CMK (cell line): ENCODE measurements at places on chromosomes 7 and 10.

DNA sequence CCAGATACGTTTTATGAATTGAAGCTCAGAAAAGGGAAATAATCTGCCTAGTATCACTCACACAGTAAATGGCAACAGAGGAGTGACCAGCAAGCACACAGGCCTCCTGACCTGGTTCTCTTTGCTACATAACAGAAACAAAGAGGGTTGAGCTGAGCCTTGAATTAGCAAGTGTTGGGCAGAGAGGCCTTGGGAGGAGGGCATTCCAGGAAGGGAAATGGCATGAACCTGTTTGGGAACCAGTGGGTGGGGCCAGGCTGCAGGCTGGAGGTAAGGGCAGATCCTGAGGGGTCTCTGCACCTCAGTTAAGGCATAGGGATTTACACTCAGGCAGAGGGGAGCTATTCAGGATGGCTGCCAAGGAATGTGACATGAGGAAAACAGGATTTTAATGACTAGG lies 24.8 kb upstream of the CYCS start:
- DNase-seq, result no peak

GRCh38 chr7:73606801-73607691 lies 17.3 kb downstream of the MLXIPL start:
- peak; percentile 20 for DNase-seq

DNA sequence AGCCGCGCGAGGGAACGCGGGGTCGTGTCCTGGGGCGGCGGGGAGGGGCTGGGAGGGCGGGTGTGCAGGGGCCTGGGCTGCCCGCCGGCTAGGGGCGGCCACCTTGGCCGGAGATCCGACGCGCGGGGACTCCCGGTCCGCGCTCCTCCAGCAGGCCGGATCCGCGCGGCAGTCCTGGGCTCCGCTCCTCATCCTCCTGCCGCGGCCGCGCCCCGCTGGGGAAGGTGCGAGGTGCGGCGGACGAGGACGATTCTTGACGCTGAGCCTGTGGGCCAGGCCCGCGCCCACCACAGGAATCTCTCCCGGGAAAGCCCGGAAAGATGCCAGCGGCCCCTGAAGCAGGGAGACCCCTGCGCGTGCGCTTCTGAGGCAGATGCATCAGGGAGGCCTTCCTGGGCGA lies 6.6 kb upstream of the OGDHL start:
- no peak for DNase-seq

- no peak for DNase-seq
Observed at GRCh38 chr10:71795248-71795647, 21.9 kb upstream of the VSIR start.

GRCh38 chr7:127809261-127809702 lies 157.3 kb downstream of the SND1 start:
- no peak for DNase-seq

DNA sequence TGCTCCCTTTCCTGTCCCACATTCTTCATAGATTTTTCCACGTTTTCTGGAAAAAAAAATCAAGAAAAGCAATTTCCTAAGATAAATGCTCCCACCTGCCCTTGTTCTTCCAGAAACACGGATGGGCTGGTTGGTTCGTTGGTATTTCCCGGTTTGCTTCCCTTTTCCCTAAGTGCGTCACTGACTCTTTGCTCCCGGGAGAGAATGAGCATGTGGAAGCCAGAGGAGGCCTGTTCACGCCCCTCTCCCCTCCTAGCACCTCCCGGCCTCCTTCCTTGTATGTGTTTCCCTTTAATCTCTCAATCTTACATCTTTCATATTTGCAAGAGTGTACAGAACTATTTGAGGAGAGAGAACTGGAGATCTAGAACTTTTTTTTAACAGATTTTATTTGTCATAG lies 442.0 kb downstream of the GFRA1 start:
- no peak for DNase-seq

- DNase-seq, result no peak
Observed at GRCh38 chr10:129498680-129499079, 31.6 kb downstream of the MGMT start.

DNA sequence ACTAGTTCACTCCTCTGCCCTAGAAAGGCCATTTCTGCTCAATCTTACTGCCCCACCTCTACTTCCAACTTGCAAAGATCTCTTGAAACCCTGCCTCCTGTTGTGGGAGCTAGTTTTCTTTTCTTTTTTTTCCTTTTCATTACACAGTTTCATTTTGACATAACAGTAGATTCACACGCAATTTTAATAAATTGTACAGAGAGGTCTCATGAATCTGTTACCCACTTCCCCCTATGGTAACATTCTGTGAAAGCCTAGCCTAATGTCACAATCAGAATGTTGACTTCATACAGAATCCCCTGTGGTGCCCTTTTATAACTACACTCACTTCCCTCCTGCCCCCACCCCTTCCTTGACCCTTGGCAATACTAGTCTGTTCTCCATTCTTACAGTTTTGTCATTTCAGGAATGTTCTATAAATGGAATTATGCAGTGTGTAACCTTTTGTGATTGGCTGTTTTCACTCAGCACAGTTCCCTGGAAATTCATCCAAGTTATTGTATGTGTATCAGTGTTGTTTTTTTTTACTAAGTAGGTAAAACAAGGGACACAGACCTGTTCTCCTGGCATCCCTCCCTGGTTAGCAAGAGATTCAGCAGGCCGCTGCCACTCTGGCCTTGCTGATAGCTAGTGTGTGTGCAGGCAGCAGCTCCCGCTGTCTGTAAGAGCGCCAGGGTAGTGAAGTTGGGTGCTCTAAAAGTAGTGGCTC lies 21.5 kb downstream of the CHST3 start:
- no peak for DNase-seq

DNA sequence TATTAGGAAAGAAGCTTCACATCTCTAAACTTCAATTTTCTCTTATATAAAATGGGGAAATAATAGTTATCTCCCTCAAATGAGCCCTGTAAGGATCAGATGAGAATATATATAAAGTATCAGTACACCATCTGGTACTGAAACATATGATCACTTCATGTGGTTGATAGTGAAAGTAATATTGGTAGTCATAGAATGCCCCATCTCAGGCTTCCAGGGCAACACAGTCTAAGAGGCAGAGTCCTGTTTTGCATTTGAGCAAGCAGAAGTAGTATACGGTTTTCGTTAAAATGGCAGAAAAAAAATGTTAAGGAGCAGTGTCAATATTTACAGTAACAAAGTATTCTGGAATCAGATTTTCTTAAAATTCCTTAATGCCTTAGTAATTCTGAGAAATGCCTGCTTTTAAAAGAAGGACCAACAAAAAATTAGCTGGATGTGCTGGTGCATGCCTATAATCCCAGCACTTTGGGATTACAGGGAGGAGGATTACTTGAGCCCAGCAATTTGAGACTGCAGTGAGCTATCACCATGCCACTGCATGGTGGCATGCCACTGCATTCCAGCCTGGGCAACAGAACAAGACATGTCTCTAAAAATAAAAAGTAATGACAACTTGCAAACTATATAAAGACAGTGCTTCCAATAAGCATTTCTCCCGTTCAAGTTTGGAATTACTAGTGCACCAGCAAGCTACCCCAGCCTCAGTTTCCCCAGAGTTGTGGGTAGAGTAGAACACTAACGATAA lies 19.8 kb downstream of the KBTBD2 start:
- DNase-seq, result no peak

DNA sequence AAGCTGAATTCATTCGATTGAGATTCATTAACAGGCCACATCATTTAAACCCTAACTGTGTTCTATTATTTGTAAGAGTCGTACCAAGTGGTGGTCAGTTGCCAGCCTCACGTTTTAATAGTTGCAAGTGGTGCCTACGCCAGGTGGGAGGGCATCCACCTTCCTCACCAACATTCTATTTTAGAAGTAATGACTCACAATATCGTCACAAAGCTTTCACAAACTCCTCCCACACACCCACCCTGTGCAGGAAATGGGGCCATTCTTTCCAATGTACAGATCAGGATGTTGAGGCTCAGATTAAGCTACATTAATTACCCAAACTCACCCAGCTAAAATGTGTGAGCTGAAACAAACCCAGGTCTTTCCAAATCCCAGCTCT lies 77.3 kb upstream of the SAMD8 start:
- DNase-seq, result no peak

- DNase-seq, result no peak
Observed at GRCh38 chr10:78321500-78321899, 287.8 kb downstream of the RPS24 start.

DNA sequence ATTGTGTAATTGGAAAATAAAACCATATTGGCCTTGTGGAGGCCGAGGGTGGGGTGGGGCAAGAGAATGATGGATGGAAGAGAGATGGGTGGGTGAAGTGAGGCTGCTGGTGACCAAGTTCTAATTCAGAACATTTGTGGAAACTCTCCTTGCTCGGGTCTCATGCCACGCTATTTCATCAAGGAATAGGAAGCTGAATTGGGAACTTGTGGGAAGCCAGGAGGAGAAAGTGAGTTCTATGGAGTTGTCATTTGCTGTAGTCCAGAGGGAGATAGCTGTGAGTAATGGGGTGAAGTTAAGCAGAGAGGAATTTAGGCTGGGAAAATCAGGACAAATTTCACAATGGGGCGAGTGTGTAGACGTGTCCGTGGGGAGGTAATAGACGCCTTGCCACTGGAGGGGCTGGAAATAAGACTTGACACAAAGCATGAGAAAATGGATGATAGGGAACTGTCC lies 339.2 kb downstream of the LRMDA start:
- no peak for DNase-seq

- no peak for DNase-seq
Observed at GRCh38 chr10:101993221-101993620, 62.8 kb downstream of the ARMH3 start.

- peak; percentile 29 for DNase-seq
Observed at GRCh38 chr7:112550468-112551060, 69.8 kb downstream of the LSMEM1 start.

- DNase-seq, result no peak
Observed at GRCh38 chr10:89531359-89531758, 4.0 kb downstream of the SLC16A12 start.

- peak; percentile 24 for DNase-seq
Observed at GRCh38 chr10:77391605-77392235, 245.9 kb downstream of the KCNMA1 start.

DNA sequence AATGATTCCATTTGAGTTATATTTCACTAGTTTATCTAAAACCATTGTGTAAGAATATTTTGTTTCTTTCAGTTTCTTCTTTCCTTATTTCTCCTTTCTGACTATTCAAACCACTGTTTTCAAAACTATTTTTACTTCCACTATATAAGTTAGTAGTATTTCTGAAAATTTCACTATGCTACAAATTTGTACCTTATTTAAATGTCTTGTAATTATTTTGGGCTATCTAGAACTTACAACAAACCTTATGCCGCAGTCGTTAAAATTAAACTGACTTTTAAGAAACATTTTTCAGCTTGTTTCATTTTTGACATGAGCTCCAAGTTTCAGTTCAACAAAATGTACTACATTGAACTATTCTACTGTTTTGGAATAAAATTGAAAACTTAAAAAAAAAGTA lies 1.8 kb downstream of the TFEC start:
- no peak for DNase-seq

- no peak for DNase-seq
Observed at GRCh38 chr10:3902809-3903410, 117.9 kb upstream of the KLF6 start.

DNA sequence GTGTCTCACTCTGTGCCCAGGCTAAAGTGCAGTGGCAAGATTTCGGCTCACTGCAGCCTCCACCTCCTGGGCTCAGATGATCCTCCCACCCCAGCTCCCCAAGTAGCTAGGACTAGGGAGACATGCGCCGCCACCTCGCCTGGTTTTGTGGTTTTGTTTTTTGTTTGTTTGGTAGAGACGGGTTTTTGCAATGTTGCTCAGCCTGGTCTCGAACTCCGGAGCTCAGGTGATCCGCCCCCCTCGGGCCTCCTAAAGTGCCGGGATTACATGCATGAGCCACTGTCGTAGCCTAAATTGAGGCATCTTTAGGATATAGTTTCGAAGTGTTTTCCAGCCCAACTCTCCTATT lies 781 bp downstream of the ZNF727 start:
- no peak for DNase-seq

DNA sequence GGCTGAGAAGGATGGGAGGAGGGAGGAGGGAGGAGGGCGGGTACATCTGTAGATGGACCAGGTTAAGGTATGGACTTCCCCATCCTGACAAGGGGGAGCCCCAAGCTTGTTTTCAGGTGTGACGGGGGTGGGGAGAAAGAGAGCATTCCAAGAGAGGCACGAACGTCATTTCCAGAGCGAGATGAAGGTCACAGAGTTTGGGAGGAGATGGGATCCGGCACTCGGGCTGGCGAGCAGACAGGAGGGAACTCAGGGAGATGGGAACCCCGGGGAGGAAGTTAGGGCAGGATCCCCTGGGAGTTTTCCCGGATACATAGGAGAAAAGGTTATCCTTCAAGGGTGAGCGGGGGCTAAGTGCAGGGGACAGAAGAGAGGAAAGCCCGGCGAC lies 118.8 kb downstream of the CUX1 start:
- no peak for DNase-seq

- DNase-seq, result no peak
Observed at GRCh38 chr10:125866421-125867029, 14.6 kb downstream of the DHX32 start.

DNA sequence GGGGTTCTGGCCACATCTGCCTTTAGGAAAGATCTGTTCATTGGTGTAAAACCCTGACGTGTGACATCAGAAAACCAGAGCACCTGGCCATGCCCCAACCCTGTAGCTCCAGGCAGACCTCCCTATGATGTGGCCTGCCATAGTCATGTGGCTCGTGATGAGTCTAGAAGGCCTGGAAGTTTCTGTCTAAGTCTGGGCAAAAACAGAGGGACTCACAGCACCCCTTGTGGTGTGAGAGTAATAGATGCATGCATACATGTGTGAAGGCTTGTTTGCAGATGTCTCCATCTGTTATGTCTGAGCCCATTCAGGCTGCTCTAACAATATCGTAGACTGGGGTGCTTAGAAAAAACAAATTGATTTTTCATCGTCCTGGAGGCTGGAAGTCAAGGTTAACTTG lies 309.3 kb downstream of the PAXIP1 start:
- DNase-seq, result no peak

DNA sequence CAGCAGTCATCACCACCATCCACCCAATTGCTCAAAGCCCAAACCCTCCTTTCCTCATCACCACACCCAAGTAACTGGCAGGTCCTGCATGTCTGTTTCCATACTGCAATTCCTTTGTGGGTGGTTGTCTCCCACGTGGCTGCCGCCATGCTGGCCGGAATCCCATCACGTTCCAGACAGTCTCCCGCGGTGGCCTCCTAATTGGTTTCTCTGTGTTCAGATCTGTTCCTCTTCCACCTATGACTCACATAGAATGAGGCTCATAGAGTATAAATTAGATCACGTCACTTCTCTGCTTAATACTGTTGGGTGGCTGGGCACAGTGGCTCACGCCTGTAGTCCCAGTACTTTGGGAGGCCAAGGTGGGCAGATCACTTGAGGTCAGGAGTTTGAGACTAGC lies 813.0 kb downstream of the TYW1 start:
- no peak for DNase-seq
